ENCODE measurements at places on chromosomes 2 and 18. TPM values are rescaled to one million over a fixed set of nuclear protein-coding genes. Genes with fewer than 3 reads are reported as not detected.

GRCh38 chr2:27264753-27265535 is 2.1 kb upstream of the SLC30A3 start:
- DNase-seq, result peak; percentile 83

DNA sequence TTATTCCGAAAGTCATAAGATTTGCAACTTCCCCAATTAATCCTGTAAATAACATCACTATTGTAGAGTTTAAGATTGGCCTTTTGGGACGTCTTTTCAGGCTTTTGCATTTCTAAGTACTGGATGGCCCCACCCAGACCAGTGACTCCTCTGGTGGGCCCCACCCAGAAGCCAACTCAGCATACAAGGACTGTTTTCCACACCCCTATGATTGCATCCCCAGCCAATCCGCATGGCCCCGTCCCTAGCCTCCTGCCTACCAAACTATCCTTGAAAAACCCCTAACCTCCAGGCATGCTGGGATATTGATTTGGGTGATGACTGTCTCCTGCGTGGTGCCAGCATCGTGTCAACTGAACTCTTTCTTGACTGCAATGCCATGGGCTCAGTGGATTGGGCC is 24.5 kb upstream of the TGIF1 start:
- no peak for DNase-seq

DNA sequence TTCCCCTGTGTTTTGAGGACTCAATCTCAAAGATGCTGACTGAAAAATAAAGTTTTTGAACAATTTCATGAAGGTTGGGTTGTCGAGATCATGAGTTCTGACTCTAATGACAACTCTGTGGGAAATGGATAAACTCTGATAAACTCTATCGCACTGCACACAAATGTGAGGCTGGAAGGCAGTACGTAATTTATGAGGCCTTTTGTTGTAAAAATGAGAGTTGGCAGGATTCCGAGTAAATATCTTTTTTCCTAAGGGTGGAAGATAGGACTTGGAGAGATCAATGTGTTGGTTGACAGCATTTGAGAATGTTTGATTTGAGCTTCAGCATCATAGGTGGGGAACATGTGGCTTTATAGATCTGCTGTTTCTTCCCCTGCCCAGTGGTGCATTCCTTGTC is 90.4 kb downstream of the SPTBN1 start:
- no peak for DNase-seq

DNA sequence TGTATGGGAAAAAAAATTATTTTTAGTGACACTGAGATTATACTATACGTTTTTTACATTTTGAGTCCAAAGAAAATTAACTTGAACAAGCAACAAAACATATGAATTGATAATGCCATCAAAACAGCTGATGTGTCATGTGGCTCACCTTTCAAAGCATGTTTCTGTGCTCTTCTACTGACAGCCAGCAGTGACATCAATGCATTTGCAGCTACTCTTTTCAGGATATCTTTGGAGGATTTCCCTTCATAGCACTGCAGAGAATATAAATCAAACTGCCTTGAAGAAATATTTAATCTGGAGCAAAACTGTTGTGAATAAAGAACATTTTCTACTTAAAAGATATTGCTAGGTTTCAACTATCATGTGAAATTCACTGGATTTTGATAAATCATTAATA is 83.1 kb upstream of the CD226 start:
- no peak for DNase-seq

CD8B gene
- total RNA-seq, result not detected

LBH gene
- 176 TPM for total RNA-seq

METAP1D gene
- 5.0 TPM for total RNA-seq

Measured in activated CD4-positive, alpha-beta T cell treated with anti-CD3 and anti-CD28 coated beads, Interleukin-2, amount 10 ng/mL, durations not matched to agents 24 days and 14 days (primary cell).